Activated T-cell treated with anti-CD3 and anti-CD28 coated beads for 24 hours (primary cell): ENCODE measurements at places on chromosomes 11 and 22.

DNA sequence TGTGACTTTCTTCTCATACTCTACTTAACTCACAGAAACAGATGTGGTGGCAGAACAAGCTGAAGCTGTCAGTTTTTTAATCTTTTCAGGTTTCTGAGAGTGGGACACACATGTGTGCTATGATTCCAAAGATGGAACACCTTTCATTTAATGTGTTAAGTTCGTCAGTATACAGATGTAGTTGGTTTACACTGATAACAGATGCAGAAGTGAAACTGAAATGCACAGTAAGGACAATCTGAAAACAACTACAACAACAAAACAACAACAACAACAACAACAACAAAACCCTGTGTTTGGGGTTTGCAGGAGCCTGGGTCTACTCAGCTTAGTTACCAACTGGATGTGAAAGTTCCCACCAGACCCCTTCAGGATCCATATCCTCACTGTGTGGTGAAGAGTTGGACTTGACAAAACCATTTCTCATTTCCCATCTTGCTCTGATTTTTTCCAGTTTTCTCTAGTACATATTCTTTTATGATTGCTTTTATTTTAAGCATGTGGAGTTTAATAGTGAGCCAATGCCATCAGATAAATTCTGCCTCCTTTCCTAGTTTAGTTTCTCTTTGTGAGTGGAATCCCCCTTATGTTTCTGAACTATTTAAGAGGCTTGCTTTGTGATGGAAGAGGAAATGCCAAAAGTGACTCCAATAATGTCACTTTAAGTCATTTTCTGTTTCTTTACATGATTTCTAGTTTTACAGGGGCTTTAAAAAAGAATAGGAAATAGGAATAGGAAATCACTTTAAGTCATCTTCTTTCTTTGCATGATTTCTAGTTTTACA is 47.8 kb downstream of the ARHGAP42 start:
- DNase-seq, result no peak

DNA sequence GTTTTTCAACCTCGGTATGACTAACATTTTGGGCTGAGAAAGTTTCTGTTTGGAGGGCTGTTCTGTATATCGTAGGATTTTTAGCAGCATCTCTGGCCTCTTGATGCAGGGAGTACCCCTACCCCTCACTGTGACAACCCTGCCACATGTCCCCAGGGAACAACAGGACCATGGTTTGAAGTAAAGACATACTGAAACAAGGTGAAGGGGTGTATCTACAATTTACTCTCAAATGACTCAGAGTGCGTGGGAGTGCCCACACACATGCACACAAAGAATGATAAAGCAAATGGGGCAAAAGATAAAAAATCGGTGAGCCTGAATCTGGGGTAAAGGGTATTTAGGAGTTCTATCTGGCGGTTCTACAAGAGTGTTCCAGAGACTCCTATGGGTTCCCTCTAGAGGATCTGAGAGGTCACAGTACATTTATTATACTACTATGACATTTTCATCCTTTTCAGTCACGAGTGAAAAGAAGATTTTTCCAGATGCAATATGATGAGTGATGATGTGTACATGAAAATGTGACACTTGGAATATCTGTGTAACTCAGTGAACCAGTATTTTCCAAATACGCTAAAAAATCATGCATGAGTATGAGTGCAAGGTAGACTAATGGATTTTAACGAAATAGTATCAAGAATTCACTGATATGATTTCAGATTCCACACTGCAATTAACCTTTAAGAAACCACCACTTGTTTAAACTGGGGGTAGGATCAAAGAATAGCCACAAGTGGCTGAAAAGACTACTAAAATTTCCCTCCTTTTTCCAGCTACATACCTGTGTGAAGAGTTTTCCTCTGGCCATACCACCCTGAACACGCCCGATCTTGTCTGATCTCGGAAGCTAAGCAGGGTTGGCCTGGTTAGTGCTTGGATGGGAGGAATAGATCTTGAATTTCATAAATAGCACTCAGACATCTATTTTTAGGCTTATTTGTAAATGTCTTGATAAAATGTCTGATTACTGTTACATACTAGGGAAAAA is 56.3 kb upstream of the YPEL1 start:
- DNase-seq, result peak; percentile 45

DNA sequence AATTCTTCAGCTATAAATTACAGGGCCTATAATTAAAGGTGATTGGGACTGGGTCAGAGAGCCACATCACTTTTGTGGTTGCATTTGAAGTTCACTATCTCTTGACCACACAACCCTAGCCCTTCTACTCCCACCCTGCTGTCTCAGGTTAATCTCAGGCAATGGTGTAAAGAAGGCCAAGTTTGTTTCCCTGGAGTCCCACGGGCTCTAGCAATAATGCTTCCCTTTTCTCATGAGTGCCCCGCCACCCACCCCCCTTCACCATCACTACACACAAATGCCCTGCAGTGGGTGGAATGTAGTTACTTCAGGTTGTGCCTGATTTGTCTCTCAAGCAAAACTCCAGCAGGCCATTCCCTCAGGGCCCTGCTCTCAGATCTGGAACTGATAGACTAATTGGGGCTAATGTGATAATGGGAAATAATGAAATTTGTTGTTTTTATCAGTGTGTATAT is 1.8 kb upstream of the EHF start:
- no peak for DNase-seq

GRCh38 chr11:76759092-76759491 is 24.1 kb upstream of the TSKU start:
- no peak for DNase-seq

GRCh38 chr11:31922450-31922849 is 111.3 kb upstream of the PAX6 start:
- no peak for DNase-seq

GRCh38 chr11:87473174-87473573 is 435.4 kb downstream of the TMEM135 start:
- no peak for DNase-seq

GRCh38 chr11:2588809-2589537 is 110.8 kb downstream of the KCNQ1OT1 start:
- no peak for DNase-seq

DNA sequence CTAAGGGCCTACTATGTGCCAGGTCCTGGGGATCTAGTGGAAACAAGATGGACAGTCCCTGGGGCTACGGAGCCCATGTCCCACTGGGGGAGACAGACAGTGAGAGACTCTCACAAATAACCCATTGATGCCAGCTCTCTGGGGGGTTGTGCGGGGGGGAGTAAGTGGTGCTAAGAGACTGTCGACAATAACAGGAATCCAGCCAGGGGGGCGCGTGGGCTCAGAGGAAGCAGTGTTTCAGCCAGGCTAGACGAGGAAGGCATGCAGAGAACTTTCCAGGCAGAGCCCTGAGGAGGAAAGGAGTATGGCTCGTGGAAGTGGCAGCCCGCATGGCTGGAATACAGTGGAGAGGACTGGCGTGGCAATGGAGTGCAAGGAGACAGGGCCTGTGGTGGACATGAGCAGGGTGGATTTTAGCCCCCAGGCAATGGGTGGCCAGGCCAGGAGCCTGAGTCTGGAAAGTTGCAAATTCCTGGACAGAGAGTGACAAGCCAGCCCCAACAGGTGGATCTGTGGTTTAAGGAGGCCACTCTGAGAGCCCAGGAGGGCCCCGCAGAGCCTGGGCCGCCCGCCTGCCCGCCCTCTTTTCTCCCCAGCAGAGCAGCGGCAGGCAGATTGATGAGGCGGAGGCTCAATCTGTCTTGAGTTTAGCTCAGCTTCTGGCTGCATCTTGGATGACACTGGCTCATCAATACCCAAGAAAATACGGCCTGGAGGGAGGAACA is 40.0 kb upstream of the TCF20 start:
- DNase-seq, result no peak

DNA sequence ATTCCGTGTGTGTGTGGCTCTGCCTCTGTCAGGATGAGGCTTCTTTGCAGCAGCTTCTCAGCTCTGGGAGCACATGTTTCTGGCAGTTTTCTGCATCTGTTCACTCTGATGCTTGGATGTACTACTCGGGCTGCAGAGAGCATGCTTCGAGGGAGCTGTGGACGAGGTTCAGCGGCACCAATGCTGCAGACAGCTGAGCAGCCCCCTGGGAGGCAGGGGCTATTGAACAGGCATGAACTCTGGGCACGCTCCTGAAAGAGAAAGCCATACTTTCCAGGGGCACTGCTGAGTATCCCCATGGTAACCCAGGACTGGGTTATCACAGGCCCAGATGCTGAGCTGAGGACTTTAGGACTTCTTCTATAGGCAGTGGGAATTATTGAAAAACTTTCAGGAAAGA is 33.8 kb downstream of the ADAMTS8 start:
- no peak for DNase-seq

GRCh38 chr11:1254733-1255132 is 31.9 kb downstream of the MUC5B start:
- DNase-seq, result no peak

- DNase-seq, result no peak
These were observed 754.2 kb downstream of the FAM181B start for GRCh38 chr11:81979448-81979847.

DNA sequence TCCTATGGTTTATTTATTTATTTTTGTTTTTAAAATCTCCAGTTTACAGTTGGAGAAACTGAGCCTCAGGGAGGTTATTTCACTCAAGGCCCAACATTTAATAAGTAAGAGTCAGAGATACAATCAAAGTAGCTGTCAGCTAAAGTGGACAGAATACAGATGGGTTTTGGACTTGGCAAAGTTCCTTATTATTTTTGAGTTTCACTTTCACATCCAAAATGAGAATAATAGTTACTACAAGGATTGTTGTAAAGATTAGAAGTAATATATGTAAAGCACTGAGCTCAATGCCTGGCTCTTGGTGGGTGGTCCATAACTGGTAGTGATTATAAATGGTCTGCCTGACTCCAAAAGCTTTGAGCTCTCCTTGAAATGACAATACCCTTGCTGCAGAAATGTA is 87.5 kb upstream of the SESN3 start:
- no peak for DNase-seq

DNA sequence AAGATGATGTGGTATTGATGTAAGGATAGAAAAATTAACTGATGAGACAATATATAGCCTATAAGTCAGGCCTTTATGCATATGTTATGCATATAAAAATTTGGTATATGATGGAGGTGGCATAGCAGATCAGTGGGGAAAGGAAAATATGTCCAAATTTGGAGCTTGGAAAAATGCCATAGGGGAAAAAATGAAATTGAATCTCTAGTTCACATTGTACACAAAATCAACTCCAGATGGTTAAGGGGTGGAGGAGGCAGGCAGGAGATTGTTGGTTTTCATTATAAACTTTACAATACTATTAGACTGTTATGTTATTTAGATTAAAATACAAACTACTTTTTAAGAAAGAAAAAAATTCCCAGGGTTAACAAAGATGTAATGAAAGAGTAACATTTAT is 15.1 kb upstream of the CD3E start:
- DNase-seq, result no peak

GRCh38 chr11:92717240-92717639 is 252.2 kb upstream of the MTNR1B start:
- DNase-seq, result no peak

DNA sequence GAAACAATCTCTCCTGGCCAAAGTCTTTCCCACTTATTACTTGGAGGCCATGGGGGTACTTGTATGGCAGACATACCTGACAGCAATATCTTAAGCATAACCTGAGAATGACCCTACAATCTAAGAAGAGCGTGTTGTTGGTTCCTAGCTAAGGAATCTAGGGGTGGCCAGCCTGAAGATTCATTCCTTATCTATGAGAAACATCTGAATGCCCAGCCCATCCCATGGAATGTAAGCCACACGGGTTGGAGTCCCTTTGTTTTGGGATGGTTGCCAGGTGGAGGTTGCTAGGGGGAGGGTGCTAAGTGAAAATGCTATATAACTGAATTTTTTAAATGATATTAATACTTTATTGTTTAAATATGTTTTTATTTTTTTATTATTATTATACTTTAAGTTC is 725.0 kb downstream of the ETS1 start:
- no peak for DNase-seq

GRCh38 chr22:43554694-43555365 is 143.0 kb downstream of the MPPED1 start:
- DNase-seq, result no peak

GRCh38 chr11:87722756-87723565 is 452.3 kb downstream of the RAB38 start:
- no peak for DNase-seq

- DNase-seq, result no peak
These were observed 30.1 kb upstream of the KCNJ11 start for GRCh38 chr11:17418444-17419081.

GRCh38 chr22:34055525-34056200 is 135.4 kb upstream of the LARGE1 start:
- DNase-seq, result no peak

GRCh38 chr11:28026634-28027290 is 81.2 kb downstream of the KIF18A start:
- DNase-seq, result no peak

DNA sequence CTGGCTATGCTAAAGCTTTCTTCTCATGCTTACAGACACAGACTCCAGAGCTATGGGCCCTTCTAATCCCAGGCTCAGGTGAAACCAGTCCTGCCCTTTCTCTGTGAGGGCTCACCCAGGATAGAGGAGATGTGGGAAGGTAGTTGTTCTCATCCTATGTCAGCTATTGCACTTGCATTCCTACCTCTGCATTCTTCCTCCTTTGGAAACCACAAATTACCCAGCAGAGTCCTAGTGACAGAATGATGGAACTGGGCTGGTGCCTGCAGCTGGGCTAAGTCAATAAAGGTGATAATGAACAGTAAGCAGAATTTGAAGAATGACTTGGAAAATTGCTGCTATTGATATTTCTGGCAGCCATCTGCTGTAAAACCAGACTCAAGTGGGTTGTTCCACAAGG is 560.0 kb downstream of the TMEM135 start:
- no peak for DNase-seq
